ENCODE measurements at places on chromosomes 6 and 20. TPM values are rescaled to one million over a fixed set of nuclear protein-coding genes. Genes with fewer than 3 reads are reported as not detected.

The ZC3H12D gene
- 43.7 TPM for total RNA-seq

The IP6K3 gene
- not detected for total RNA-seq

The TPD52L1 gene
- total RNA-seq = not detected

The NKAPL gene
- total RNA-seq = 0.17 TPM

The HTR1B gene
- not detected for total RNA-seq

The TBXT gene
- not detected for total RNA-seq

The CDSN gene
- not detected for total RNA-seq

The HLA-C gene
- total RNA-seq = 1,723 TPM

The FERMT1 gene
- 0.17 TPM for total RNA-seq

The VPS16 gene
- 61.1 TPM for total RNA-seq

The PLN gene
- not detected for total RNA-seq

The LBP gene
- total RNA-seq = not detected

The C20orf141 gene
- not detected for total RNA-seq

The GHRH gene
- total RNA-seq = not detected

The OVOL2 gene
- not detected for total RNA-seq

The SNX21 gene
- 0.24 TPM for total RNA-seq

The OR12D3 gene
- not detected for total RNA-seq

The HLA-G gene
- total RNA-seq = 3.2 TPM

The ARFRP1 gene
- 74.5 TPM for total RNA-seq

The EBF4 gene
- total RNA-seq = 32.4 TPM

The BPIFB1 gene
- not detected for total RNA-seq

The PRR18 gene
- total RNA-seq = not detected

The NMBR gene
- total RNA-seq = not detected

The DNAAF9 gene
- total RNA-seq = 1.9 TPM

The BMP2 gene
- total RNA-seq = not detected

The SNAP91 gene
- not detected for total RNA-seq

The SRXN1 gene
- 17.1 TPM for total RNA-seq

The SMLR1 gene
- not detected for total RNA-seq

The TMEM217 gene
- 8.0 TPM for total RNA-seq

The MCCD1 gene
- not detected for total RNA-seq

The FILIP1 gene
- total RNA-seq = not detected

The GSTA2 gene
- total RNA-seq = not detected

The FOXS1 gene
- not detected for total RNA-seq

The APCDD1L gene
- total RNA-seq = not detected

The LPA gene
- 0.02 TPM for total RNA-seq

The ZFP57 gene
- total RNA-seq = 2.6 TPM

The FOXA2 gene
- total RNA-seq = not detected

The GCNT2 gene
- total RNA-seq = 5.8 TPM

The GLP1R gene
- total RNA-seq = not detected

The RPS21 gene
- total RNA-seq = 1,610 TPM

The HCK gene
- 1.8 TPM for total RNA-seq

The BEND6 gene
- total RNA-seq = not detected

The DTD1 gene
- total RNA-seq = 20.1 TPM

The NTSR1 gene
- not detected for total RNA-seq

The STX11 gene
- 27.5 TPM for total RNA-seq

The MMP24 gene
- total RNA-seq = 0.12 TPM

The ECT2L gene
- total RNA-seq = not detected

The F13A1 gene
- not detected for total RNA-seq

The NRN1 gene
- total RNA-seq = 5.8 TPM

The FAM83C gene
- not detected for total RNA-seq

Measured in T-helper 1 cell treated with Interleukin-12 subunit alpha and Interleukin-12 subunit beta and Interleukin-4 antibody, amounts not matched to agents 30 ng/mL and 1 ng/mL, for 36 hours (primary cell).